ENCODE measurements at places on chromosomes 3 and 15. TPM values are rescaled to one million over a fixed set of nuclear protein-coding genes. Genes with fewer than 3 reads are reported as not detected.

DNA sequence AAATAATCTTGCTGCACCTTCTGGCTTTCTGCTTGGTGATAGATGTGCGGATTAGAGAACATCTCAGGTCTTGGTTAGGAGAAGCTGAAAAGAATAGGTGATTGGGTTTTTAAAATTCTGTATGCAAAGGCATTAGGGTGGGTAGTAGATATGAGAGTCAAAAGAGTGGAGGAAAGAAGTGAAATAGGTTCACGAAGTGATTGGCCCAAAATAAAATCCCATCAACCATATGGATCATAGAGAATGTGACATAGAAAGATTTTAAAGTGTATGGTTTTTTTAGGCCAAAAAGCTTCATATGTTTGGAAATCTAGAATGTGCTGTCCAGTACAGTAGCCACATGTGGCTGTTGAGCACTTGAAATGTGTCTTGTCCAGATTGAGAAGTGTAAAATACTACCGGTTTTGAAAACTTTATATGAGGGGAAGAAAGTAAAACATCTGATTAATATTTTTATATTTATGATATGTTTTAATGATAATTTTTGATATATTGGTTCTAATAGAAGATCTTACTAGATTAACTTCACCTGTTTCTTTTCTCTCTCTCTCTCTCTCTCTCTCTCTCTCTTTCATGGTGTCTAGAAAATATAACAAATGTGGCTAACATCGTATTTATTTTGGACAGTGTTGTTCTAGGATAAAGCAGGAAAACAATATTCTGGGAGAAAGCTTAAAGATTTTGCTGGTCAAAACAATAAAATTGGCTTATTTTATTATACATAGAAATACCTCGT, 2.9 kb downstream of the MBNL1 start:
- no peak for DNase-seq

CX3CR1 gene
- 4.2 TPM for total RNA-seq

MYZAP gene
- total RNA-seq = 55.3 TPM

TRH gene
- 0.49 TPM for total RNA-seq

GRCh38 chr3:16800361-16800760, 84.4 kb upstream of the PLCL2 start:
- DNase-seq = no peak

Data from endothelial cell (in vitro differentiated cells).